ENCODE measurements at places on chromosomes 13 and 19.

DNA sequence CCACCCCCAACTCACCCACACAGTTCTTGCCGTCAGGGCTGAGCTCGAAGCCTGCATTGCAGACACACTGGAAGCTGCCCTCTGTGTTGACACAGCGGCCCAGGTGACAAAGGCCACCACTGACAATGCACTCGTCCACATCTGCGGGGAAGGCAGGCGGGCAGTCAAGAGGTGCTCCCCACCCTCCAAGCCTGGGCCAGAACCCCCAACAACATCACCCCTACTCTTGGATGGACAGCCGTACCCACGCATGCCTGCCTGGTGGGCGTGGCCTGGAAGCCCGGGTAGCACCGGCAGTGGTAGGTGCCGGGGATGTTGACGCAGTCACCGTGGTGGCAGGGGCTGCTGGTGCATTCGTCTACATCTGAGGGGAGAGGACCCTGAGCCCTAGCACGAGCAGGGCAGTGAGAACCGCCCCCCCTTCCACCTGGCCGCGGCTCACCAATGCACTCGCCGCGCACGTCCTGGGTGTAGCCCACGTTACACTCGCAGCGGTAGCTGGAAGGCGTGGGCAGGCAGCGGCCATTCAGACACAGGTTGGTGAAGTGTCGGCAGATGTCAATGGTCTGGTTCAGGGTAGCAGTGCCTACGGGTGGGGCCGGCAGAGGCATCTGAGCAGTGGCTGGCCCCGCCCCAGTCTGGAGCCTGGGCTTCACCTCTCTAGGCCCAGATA, 13.3 kb downstream of the FBN3 start:
- no peak for DNase-seq

DNA sequence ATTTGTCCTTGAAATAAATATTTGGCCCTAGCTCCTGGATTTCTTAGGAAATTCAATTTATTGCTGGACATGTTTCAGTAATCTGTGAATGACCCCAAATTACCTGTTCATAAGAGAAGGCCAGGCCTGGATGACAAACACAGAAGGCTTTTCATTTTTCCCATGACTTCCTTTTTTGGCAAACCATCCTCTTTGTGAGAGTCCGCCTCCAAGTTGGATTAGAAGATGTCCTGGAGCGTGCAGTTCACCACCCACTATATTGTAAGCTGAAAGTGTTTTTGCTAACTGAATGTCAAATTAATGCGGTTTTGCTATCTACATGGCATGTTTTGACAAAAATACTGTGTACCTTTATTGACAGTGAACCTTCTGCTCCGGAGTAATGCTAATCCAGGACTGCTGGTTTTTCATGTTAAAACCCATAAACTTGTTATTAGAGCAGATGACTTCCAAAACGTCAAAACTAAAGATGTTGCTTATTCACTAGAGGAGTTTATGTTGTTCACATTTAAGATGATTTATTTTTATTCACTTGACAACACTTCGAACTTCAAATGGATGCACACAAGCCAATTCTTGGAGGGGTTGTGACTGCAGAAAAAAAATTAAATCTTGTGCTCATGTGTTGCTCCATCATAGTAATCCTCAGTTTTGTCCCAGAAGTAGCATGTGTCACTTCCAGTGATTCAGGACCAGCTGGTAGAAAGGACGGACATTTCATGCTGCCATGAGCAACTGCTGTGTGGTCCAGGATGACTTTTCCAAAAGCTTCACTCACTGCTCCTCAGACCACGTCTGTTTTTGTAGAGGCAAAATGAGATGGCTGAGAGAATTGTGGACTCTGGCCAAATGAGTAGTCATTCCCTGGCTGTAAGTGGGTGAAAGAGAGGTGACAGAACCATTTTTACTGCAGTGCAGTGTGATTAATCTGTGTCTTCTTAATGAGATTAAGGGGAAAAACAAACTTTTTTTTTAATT, 71.0 kb downstream of the ITGBL1 start:
- DNase-seq = peak; percentile 36

DNA sequence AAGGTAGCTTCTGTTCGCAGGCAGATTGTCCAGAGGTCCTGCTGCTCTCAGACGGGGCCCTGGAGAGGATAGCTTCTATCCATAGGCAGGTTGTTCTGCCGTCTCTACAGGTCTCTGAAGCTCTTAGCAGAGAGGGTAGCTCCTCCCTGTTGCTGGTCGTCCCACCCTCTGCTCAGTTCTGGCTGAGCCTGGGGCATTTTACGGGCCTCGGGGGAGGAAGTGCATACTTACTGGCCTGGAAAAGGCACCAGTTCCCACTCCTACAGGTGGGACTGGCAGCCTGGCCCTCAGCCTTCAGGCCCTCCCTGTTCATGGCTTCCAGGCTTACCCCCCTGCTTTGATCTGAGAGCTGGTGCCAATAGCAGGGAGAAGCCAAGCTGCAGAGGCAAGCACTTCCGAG, 42.3 kb downstream of the USPL1 start:
- DNase-seq = no peak

GRCh38 chr19:4868286-4868834, 893 bp upstream of the PLIN3 start:
- no peak for DNase-seq

- DNase-seq = peak; percentile 2
Observed at GRCh38 chr19:3575260-3575741, 2.6 kb downstream of the HMG20B start.

DNA sequence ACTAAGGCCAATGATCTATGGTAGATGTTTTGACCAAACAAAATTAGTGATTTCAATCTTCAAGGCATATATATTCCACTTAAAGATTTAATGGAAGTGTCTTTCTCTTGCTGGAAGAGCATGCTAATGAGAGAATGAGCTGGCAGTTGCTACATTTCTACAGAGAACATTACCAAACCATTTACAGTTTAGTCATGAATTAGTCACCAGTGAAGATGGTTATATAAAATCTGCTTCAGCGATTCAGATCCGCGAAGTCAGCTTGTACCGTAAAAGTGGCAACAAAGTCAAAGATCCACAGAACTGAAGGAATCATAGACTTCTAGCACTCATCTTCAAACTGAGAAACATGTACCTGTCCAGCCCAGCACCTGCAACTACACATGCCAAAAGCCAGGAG, 156.3 kb downstream of the SLITRK5 start:
- peak; percentile 6 for DNase-seq

GRCh38 chr13:99958406-99959126, 13.0 kb downstream of the ZIC5 start:
- DNase-seq = no peak

Data from H4 (cell line).